ENCODE measurements at places on chromosomes 2 and 18.
A peak's percentile ranks its signal among the peaks of the same experiment; 100 is the strongest.

DNA sequence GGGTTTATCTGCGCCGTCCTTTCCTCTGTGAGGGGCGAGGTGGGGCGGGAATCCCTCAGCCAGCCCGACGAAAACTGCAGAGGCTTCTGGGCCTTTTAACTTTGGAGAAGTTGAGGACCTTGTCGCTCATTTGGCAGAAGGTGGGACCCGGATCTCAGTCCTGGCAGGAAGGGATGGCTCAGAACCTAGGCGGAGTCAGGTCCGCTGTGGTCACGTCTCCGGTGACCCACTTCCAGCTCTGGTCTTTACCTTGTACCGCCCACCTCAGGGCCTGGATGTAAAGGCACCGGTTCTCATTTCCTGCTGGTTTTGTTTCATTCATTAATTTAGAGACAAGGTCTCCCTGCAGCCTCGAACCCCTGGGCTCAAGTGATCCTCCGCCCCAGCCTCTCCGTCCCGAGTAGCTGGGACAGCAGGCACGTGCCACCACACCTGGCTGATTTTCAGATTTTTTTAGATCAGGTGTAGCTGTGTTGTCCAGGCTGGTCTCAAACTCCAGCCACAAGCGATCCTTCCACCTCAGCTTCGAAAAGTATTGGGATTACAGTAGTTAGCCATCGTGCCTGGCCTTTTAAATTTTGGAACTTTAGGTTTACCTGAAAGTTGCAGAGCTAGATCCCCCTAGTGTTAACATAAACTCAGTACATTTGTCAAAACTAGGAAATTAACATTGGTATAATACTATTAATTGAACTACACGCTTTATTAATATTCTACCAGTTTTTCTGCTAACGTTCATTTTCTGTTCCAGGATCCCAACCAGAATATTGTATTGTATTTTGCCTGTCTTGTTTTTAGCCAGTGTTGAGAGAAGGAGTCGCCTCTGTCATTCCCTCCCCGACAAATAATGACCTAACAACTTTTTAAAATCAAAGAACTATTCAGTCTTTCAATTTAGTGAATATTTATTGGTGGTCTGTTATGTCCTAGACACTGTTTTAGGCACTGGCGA, 852 bp downstream of the POLI start:
- peak; percentile 72 for DNase-seq

GRCh38 chr18:46481847-46482245, 175.2 kb downstream of the LOXHD1 start:
- DNase-seq = no peak

DNA sequence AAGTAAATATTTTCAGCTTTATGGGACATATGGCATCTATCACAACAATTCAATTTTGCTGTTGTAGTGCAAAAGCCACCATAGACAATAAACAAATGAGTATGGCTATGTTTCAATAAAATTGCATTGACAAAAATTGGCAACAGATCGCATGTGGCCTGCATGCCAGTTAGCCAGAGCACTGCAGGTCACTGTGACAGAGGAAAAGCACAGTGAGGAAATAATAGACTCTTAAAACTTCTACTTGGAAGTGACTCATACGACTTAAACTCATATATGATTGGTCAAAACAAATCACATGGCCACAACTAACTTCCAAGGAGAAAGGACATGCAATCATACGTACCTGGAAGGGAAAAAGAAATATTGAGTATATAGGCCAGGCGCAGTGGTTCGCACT, 44.4 kb downstream of the EXOC6B start:
- DNase-seq = no peak

DNA sequence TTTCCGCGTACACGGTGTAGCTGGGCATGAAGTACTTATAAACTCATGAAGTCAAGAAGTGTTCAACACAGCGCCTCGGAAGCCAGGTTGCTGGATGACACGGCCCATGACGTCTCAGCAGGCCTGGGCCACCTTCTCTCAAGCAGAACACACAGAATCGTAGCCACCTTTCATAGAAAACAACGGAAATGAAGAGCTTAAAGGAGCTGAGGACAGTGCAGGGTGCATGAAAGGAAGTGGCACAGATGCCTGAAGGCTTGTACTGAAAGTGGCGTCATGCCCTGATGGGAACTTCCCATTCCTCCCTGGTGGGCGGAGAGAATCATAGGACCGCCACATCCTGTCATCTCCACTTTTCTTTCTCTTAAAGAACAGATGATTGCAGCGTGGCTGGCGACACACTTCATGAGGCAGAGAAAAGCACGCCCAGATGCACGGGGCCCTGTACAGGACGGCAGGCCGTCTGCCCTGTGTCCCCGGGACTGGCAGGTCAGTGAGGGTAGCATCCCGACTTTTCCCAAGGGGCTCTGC, 31.1 kb downstream of the HDAC4 start:
- DNase-seq = peak; percentile 86

DNA sequence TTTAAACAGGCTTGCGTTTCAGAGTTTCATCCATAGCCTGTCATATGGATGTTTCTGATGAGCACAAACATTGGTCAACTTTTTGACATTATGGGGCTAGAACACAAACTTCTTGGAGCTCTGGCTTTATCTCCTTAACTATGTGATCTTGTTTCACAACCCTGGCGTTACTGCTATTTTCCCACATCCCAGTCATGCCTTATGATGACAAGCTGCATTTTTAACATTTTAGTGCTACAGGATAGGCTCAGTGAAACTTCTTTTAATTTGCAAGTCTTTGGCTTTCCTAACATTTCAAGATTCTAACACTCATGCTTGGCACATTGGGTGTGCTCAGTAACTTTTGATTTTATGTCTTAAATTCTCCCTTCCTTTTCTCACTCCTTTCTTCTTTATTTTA, 21.0 kb upstream of the PDE1A start:
- DNase-seq = no peak
